ENCODE measurements at places on chromosomes 7 and 10. TPM values are rescaled to one million over a fixed set of nuclear protein-coding genes. Genes with fewer than 3 reads are reported as not detected.

DNA sequence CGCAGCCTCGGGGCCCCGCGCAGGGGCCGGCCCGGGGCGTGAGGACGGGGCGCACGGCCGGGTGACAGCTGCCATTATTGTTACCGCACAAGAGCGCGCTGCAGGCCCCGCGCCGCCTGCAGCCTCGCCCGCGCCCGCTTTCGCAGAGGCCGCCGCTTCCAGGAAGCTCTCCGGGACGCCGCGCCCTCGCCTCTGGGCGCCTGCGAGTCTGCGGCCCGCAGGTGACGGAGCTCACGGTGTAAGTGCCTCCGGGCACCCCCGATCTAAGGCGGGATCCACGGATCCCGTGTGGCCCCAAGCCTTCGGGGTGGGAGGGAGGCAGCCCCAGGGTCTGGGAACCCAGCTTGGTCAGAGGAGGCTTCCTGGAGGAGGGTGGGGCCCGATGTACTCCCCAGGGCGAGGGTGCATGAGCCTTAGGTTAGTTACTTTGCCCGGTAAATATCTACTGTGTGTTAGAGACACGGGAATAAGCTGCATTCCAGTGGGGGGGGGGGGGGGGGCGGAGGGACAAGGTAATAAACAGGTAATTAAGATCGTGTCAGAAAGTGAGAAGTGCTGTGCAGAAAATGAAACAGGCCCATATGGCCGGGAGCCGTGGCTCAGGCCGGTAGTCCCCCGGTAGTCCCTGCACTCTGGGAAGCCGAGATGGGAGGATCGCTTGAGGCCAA, 638 bp downstream of the IQCE start:
- DNase-seq: no peak
- no peaks in the 10 kb centered on the region for H3K27me3 ChIP-seq
- peaks cover 30% of the 10 kb centered on the region for H3K4me1 ChIP-seq
- no peaks in the 10 kb centered on the region for H3K36me3 ChIP-seq
- no peak overlapping the region for H3K27ac ChIP-seq
- H3K4me3 ChIP-seq: peak overlapping the region; percentile 82

TIAL1 gene
- 8.5 TPM for polyA plus RNA-seq

DNA sequence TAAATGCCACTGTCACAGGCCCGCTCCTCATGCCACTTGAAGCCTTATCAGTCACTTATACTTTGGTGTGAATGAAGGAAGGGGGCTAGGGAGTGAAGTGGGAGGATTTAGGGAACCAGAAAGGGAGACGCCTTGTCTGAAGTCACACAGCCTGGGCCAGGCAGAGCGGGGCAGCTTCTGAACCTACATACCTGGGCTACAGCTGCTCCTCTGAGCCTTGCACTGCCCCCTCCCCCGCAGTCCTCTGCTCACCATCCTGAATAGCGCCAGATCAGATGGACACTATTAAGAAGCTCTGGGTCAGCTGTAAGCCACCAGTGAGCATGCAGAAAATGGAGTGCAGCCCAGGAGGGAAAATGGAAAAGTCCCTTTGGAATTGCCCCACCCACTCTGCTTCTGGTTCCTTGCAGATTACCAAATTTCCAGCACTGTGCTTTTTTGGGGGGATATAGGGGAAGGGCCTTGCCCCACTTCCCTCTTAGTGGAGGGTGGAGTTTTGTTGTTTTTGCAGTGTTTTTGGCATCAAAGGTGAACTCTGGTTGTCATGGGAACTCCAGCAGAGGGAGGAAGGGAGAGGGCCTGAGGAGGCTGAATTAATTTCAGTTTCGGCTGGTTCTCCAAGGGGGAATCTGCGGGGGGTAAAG, 35.0 kb upstream of the ADCYAP1R1 start:
- H3K27ac ChIP-seq: no peak overlapping the region
- H3K4me3 ChIP-seq: no peak overlapping the region
- no peaks in the 10 kb centered on the region for H3K36me3 ChIP-seq
- no peak for DNase-seq
- no peaks in the 10 kb centered on the region for H3K4me1 ChIP-seq
- peaks cover 30% of the 10 kb centered on the region for H3K27me3 ChIP-seq

GOLGA7B gene
- polyA plus RNA-seq: not detected

GRCh38 chr10:72953687-72954086, 919 bp downstream of the PLA2G12B start:
- H3K4me1 ChIP-seq: no peaks in the 10 kb centered on the region
- no peak overlapping the region for H3K4me3 ChIP-seq
- no peaks in the 10 kb centered on the region for H3K36me3 ChIP-seq
- no peak for DNase-seq
- H3K27me3 ChIP-seq: peaks cover 14% of the 10 kb centered on the region
- H3K27ac ChIP-seq: no peak overlapping the region

GRCh38 chr10:119449760-119450461, 92.6 kb downstream of the RGS10 start:
- no peaks in the 10 kb centered on the region for H3K27me3 ChIP-seq
- H3K36me3 ChIP-seq: peaks cover 4% of the 10 kb centered on the region
- H3K4me1 ChIP-seq: peaks cover 28% of the 10 kb centered on the region
- H3K27ac ChIP-seq: peak overlapping the region; percentile 73
- no peak overlapping the region for H3K4me3 ChIP-seq

DNA sequence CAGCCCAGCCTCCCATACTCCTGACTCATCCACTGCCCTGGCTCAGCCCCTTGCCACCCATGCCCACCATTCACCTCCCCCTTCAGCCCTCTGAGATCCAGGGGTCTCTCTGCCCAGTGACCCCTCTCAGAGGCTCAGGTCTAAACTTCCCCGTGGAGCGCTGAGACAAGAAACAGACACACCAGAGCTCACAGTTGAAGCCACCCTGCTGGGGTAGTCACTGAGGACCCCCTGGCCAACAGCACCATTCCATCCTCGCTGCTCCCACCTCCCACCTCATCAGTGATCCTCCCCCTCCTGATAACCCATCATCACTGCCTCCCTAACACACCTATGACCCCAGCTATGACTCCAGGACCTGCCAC, 100.7 kb downstream of the GRID1 start:
- no peak overlapping the region for H3K27ac ChIP-seq
- no peak overlapping the region for H3K4me3 ChIP-seq
- no peaks in the 10 kb centered on the region for H3K36me3 ChIP-seq
- no peak for DNase-seq
- H3K4me1 ChIP-seq: no peaks in the 10 kb centered on the region

NRP1 gene
- polyA plus RNA-seq: not detected

- H3K27ac ChIP-seq: peak overlapping the region; percentile 58
- H3K4me3 ChIP-seq: no peak overlapping the region
- H3K27me3 ChIP-seq: no peaks in the 10 kb centered on the region
- peaks cover 13% of the 10 kb centered on the region for H3K4me1 ChIP-seq
- peaks cover 18% of the 10 kb centered on the region for H3K36me3 ChIP-seq
Observed at GRCh38 chr10:12218991-12219390, 23.0 kb downstream of the CDC123 start.

TMEM270 gene
- not detected for polyA plus RNA-seq

LLCFC1 gene
- not detected for polyA plus RNA-seq

DNA sequence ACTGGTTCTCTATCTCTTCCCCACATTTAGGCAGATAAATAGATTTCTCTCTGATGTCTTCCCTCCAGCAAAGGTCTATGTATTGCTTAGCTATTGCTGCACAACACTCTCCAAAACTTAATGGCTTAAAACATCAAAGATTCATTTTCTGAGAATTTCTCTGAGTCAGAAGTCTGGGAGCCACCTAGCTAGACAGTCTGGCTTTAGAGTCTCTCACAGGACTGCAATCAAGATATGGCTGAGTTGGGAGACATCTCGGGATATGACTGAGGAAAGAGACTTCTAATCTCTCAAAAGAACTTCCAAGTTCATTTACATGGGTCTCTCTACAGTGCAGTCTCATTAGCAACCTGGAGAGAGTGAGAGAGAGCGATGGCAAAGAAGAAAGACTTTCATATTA, 553.6 kb upstream of the GHITM start:
- no peak overlapping the region for H3K4me3 ChIP-seq
- no peaks in the 10 kb centered on the region for H3K36me3 ChIP-seq
- no peaks in the 10 kb centered on the region for H3K4me1 ChIP-seq
- DNase-seq: no peak
- H3K27ac ChIP-seq: no peak overlapping the region

DNA sequence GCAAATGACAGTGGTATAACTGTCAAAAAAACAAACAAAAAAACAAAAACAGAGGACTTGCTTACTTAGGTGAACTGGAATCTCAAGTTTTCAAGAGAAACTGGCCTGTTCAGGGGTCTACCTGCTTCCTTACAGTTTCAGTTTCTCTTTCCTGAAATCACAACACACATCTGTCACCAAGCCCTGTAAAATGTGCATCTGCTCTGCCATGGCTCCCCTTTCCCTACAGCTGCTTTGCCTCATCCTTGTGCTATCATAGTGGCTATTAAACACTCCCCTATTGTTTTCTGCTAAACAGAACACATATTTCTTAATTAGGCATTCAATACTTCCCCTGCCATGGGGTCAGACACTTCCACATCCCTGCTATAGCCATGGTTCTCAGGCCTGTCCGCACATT, 37.6 kb downstream of the CPED1 start:
- peaks cover 9% of the 10 kb centered on the region for H3K27me3 ChIP-seq
- DNase-seq: no peak
- H3K4me1 ChIP-seq: no peaks in the 10 kb centered on the region
- no peak overlapping the region for H3K4me3 ChIP-seq
- no peaks in the 10 kb centered on the region for H3K36me3 ChIP-seq

GRCh38 chr7:106465704-106466468, 181.1 kb upstream of the NAMPT start:
- H3K27me3 ChIP-seq: no peaks in the 10 kb centered on the region
- peak overlapping the region; percentile 86 for H3K27ac ChIP-seq
- peaks cover 3% of the 10 kb centered on the region for H3K4me1 ChIP-seq
- H3K36me3 ChIP-seq: no peaks in the 10 kb centered on the region
- peak; percentile 9 for DNase-seq

DNA sequence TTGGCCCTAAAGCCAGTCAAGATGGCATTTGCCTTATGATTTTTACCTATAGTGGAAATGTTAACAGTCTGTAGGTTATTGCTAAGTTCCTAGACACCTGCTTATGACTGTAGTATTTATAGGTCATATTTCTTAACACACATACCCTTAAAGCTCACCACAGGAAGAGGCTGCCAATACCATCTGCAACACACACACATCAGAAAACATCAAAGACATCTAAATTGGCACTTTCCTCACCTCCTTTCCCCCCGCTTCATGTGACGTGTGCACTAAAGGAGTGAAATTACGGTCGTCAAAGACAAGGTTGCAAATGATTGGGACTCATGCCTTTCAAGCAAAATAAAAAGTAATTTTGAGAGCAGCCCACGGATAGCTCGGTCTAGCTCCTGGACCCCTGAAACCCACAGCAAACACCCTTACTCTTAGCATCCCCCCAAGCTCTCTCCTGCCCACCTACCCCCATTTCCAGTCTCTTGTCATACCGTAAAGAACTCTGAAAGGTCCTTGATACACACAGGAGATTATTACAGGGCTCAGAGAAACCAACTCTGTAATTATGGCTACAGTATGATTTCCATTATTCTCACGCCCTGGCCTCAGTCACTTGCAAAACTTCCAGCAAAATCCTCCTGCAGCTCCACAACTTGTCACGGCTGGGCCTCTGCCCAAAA, 90.5 kb downstream of the PLXNA4 start:
- H3K4me3 ChIP-seq: no peak overlapping the region
- no peak for DNase-seq
- no peak overlapping the region for H3K27ac ChIP-seq
- no peaks in the 10 kb centered on the region for H3K36me3 ChIP-seq

KLLN gene
- not detected for polyA plus RNA-seq

- no peaks in the 10 kb centered on the region for H3K4me1 ChIP-seq
- H3K27ac ChIP-seq: no peak overlapping the region
- no peaks in the 10 kb centered on the region for H3K36me3 ChIP-seq
- no peak for DNase-seq
Observed at GRCh38 chr7:49839863-49840645, 66.6 kb downstream of the VWC2 start.

ANKRD2 gene
- not detected for polyA plus RNA-seq

WDR86 gene
- polyA plus RNA-seq: 1.4 TPM

PKD2L1 gene
- polyA plus RNA-seq: not detected

TMED4 gene
- 66.7 TPM for polyA plus RNA-seq

DNA sequence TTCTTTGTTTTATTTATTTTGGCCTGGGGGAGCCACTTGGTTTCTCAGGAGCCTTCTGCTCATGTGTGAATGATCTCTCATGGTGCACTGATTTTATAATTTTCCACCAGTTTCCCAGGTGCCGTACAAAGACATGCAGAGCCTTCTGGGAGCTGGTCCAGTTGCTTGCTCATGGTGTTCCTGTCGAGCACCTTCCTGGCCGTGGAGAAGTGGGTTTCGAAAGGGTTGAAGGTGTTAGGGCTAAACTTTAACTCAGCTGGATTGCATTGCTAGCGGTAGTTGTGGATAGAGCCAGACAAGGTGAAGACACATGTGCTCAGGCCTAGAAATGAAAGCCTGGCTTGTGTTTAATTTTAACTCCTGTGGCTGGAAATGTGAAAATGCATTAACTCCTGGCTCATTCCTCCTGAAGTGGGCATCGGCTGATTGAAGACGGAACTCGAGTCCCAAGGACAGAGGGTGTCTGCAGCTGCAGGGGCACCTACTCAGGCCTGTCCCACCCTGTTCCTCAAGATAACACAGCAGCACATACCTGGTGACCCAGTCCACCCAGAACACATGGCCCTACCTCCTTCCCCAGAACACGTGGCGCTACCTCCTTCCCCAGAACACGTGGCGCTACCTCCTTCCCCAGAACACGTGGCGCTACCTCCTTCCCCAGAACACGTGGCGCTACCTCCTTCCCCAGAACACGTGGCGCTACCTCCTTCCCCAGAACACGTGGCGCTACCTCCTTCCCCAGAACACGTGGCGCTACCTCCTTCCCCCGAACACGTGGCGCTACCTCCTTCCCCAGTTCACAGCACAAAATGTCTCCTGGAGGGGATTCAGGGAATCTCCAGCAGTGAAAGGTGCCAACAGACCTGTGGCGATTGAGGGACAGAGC, 133.2 kb downstream of the WDR37 start:
- no peak overlapping the region for H3K4me3 ChIP-seq
- DNase-seq: no peak
- peaks cover 15% of the 10 kb centered on the region for H3K27me3 ChIP-seq
- H3K4me1 ChIP-seq: no peaks in the 10 kb centered on the region
- H3K36me3 ChIP-seq: no peaks in the 10 kb centered on the region

AKR1C8 gene
- polyA plus RNA-seq: not detected

DNA sequence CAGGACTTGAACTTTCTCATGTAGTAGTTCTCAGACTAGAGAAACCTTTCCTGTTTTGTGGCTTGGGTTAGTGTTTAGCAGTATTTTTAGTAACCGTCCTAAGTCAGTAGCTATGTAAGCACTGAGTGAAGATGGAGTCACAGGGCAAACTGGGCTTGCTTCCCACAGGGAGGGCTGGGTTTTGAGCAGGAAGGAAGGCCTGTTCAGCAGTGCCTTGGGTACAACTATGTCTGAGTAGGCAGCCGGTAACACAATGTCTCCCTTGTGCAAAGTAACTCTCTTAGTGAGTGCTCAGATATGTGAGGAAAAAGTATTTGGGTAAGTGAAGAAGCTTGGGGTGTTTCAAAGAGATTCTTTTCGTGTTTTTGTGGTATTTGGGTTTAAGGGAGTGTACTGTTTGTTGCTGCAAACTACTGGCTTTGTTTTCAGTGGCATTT, 96.4 kb downstream of the CCSER2 start:
- H3K4me1 ChIP-seq: peaks cover 26% of the 10 kb centered on the region
- peaks cover 43% of the 10 kb centered on the region for H3K36me3 ChIP-seq
- no peaks in the 10 kb centered on the region for H3K27me3 ChIP-seq
- DNase-seq: no peak
- peak overlapping the region; percentile 79 for H3K27ac ChIP-seq

PDZD7 gene
- not detected for polyA plus RNA-seq

- H3K4me3 ChIP-seq: peak overlapping the region; percentile 84
- H3K4me1 ChIP-seq: peaks cover 32% of the 10 kb centered on the region
- DNase-seq: no peak
- no peaks in the 10 kb centered on the region for H3K27me3 ChIP-seq
- H3K27ac ChIP-seq: peak overlapping the region; percentile 36
- peaks cover 7% of the 10 kb centered on the region for H3K36me3 ChIP-seq
Observed at GRCh38 chr7:107560898-107561516, 2.7 kb downstream of the COG5 start.

RBM48 gene
- polyA plus RNA-seq: 32.2 TPM
